NCI-H187 treated with DMSO at 0.1 percent for 48 hours (cell line): ENCODE measurements at places on chromosomes 3 and 15.

DNA sequence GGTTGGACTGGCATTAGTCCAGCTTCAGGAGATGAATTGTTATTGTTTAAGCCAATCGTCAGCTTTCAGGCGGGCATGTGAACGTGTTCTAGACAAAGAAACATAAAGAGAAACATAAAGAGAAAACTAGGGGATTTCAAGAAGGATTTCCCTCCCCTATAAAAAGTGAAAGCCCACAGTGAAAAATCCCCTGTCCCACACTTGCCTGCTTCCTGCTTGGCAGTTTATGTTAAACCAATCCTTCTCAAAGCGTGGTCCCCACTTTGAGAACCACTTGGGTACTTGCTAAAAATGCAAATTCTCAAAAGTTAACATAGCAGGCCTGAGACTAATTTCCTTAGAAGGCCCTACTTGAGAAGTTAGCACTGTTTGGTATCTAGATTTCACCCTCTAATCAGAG is 293.0 kb upstream of the SOX14 start:
- no peak for DNase-seq

DNA sequence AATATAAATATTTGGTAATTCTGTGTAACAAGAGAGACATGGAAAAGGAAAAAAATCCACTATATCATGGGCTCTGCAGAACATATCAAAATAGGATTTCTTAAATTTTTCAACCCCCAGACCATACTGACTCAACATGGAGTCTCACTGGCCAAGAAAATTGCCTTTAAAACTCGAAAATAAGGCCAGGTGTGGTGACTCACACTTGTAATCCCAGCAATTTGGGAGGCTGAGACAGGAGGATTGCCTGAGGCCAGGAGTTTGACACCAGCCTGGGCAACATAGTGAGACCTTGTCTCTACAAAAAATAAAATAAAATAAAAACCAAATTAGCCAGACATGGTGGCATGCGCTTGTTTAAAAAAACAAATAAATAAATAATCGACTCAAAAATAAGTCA is 294.4 kb upstream of the TPRG1 start:
- no peak for DNase-seq

- DNase-seq = no peak
Observed at GRCh38 chr3:67557848-67558355, 96.5 kb downstream of the SUCLG2 start.

GRCh38 chr3:128698211-128699047 is 27.6 kb upstream of the RAB7A start:
- DNase-seq = no peak

- no peak for DNase-seq
Observed at GRCh38 chr3:51938780-51939425, 2.8 kb downstream of the RRP9 start.

GRCh38 chr3:141465221-141465620 is 21.6 kb upstream of the RASA2 start:
- no peak for DNase-seq

DNA sequence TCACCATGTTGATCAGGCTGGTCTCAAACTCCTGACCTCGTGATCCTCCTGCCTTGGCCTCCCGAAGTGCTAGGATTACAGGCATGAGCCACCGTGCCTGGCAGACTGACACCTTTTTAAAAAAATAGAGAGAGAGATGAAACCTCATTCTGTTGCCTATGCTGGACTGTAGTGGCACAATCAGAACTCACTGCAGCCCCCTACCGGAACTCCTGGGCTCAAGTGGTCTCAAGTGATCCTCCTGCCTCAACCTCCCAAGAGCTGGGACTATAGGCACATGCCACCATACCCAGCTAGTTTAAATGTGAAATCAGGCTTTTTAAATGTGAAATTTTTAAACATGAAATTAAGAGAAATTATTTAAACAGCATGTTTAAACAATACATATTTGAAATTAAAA is 265.2 kb upstream of the UBE2E1 start:
- no peak for DNase-seq

- no peak for DNase-seq
Observed at GRCh38 chr3:119343719-119344118, 49.5 kb downstream of the ARHGAP31 start.

- no peak for DNase-seq
Observed at GRCh38 chr3:37086918-37087317, 87.5 kb downstream of the LRRFIP2 start.

GRCh38 chr3:86865506-86865905 is 125.4 kb downstream of the VGLL3 start:
- no peak for DNase-seq

GRCh38 chr15:57887825-57888224 is 177.7 kb downstream of the ALDH1A2 start:
- DNase-seq = no peak

DNA sequence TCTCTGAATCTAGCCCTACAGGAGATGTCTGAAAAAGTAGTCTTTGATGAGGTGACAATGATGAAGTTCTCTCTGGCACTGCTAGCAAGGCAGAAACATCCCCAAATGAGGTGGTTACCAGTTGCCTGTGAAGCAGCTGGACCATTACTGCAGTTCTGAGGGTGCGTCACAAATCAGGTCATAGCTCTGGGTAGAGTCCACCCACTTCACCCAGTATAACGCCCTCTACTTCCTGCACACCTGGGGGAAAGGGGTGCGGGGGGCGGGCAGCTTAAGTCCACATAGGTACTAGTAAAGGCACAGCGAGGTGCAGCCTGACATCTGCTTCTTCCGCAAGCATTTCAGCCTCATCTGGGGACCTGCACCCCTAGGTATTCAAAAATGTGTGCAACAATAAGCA is 13.4 kb upstream of the SATB1 start:
- no peak for DNase-seq

- DNase-seq = peak; percentile 19
Observed at GRCh38 chr15:101014921-101015841, 96.0 kb downstream of the LRRK1 start.

DNA sequence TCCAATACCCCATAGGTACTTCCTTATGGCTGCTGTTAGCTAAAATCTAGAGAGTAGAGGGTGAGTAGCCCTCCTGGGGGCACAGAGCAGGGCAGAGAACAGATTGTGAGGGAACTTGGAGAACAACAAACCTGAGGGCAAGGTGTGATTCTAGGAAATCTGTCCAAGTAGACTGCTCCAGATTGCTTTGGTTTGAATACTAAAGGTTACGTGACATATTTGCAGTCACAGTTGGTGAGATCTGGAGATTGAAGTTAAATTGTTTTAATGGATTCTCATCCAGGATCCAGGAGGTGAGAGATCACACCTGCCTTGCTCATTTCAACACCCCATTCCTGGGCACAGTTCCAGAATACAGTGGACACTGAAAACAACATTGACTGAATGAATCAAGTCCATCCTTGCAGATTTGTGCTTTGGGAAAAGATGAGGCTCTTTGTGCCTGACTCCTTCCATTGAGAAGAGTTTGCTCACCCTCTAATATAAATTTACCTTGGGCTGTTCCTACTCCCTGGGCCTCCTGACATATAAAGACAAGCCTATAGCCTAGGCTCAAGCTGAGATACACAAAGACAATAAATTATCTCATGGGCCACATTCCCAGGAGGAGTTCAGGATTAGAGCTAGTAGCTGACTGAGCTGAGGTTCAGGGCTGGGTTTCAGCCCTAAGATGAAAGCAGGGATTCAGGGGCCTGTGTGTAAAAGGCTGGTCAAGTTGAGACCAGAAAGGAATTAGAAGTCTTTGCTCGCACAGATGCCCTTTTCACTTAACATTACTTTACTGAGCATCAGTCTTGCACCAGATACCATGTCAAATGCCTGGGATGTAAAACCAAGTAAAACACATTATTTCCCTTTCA is 400.9 kb upstream of the MCTP2 start:
- DNase-seq = no peak

- no peak for DNase-seq
Observed at GRCh38 chr3:152348436-152349177, 79.9 kb downstream of the MBNL1 start.

- no peak for DNase-seq
Observed at GRCh38 chr3:11706604-11707003, 62.9 kb upstream of the VGLL4 start.

DNA sequence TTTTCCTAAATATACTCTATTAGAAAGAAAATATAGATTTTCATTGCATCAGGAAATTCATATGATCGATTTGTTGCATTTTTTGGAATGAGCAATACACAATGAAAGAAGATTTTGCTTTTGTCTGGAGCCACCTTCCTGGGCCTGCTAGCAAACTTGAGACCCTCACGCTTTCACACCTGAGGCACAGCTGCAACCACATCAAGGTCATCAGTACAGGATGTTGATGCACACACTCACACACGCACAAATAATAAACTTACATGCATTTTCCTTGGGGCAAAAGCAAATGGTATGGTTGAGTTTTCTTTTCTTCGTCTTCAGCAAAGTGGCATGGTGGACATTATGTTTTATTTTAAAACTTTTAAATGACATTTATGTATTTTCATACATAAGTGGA is 64.8 kb upstream of the SATB1 start:
- DNase-seq = no peak

DNA sequence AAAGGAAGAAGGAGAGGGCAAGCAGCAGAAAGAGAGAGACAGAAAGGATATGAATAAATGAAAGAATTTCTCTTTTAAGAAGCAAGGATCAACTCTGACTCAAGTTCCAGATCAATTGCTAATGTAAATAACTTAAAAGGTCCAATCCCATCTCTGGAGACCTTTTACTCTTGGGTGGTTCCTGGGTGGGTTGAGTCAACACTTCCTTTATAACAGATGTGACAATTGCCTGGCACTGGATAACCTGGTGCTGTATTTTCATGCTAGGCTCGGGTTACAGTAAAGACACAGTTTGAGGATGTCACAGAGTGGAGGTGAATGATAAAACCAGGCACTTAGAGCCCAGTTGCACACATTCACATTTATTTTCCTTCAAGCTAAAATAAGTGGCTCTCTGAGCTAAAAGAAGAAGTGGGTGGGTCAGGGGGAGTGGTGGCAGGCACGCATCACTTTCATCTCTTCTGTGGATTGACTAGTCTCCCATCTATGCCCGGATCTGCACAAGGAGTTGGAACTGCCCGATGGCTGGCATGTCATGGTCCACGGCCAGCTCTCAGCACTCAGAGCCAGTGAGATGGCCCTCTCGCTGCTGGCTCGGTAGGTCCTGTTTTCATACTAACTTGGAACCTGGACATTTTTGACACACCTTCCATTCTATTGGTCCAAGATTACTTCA is 465.8 kb downstream of the FOXP1 start:
- peak; percentile 53 for DNase-seq

GRCh38 chr3:68699541-68699940 is 232.8 kb downstream of the TAFA4 start:
- no peak for DNase-seq

DNA sequence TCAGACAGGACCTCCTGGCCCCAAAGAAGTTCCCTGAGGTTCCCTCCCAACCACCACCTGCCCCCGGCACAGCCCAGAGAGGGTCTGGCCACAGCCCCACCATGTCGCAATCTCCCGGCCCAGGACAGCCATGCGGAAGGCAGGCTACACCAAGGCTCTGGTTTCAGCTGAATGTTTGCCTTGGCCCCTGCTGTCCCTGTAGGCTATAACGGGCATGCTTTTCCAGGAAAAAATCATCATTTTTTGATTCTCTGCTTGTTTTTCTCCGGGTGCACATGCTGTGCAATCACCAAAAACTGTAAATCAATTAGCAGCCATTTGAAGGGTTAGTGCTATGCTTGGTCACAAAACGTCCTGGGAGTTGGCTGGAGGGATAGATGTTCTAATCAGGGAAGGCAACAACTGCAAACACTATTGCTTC is 142.7 kb upstream of the IGF1R start:
- no peak for DNase-seq

- DNase-seq = no peak
Observed at GRCh38 chr15:41836073-41836472, 2.6 kb upstream of the PLA2G4B start.

- no peak for DNase-seq
Observed at GRCh38 chr3:2268779-2269178, 170.1 kb downstream of the CNTN4 start.

DNA sequence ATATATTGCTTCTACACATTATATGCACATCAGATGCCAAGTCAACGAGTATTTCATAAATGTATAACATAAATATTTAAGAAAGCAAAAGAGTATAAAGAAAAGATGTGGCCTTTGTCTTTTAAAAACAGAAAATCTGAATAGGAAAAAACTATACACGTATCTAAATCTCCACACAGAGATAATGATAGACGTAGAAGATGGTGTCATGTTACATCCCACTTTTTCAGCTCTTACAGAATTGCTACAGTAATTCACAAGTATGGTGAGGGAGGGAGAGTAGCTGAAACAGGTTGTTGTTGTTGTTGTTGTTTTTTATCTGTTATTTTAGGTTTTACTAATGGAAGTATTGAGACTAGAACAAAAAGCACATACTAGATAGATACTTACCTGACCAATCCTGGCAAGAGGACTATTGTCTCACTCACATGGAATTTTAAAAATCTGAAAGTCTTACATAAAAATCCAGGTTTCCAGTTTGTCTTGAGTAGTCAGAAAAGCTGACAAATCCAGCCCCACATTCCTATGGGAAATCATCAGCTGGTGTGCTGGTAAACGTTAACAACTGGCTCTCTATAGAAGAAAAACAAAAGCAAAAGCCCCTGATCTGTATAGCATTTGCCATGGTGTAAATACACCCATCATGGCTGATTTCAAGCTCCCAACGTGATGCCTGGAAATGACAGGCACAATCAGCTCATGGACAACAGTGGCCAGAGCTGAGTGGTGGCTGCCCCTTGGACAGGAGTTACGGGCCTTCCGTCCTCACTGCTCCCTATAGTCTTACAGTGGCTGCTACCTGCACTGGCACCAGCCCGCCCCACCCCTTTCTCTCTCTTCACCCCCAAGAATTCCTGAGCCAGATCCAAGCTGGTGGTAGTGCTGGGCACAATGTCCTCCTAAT is 47.4 kb upstream of the VGLL4 start:
- DNase-seq = no peak

DNA sequence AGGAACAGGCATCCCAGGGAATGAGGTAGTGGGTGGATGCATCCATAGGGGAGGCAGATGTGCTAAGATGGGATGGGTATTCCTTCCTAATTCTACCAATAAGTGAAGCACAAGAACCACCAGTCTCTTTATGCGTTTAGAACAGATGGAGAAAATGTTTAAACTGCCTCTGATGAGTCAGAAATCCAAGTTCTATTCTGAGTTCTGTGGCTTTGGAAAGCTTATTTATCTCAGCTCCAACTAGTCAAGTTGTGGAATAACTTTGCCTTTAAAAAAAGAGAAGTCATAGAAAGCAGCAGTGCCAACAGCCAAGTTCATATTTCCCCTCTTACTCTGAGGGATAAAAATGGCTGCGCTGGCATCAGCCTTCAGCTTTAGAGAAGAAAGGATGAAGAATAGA is 761.7 kb downstream of the IGSF11 start:
- no peak for DNase-seq

DNA sequence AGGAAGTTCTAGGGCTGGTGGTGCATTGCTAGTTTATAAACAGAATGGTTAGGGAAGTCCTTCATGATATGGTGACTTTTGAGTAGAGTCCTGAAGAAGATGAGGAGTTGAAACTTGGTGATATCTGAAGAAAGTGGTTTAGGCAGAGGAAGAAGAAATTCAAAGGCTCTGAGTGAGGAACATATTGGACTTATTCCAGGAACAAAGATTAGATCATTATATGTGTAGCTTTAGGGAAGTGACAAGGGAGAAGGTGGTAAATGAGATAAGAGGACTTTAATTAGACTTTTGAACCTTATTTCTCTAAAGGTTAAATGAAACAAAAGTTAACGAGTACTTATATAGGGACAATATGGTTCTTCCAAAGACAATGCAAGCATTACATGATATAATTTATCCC is 286.7 kb downstream of the DOCK3 start:
- no peak for DNase-seq

GRCh38 chr3:188349351-188349901 is 195.5 kb downstream of the LPP start:
- DNase-seq = no peak

- no peak for DNase-seq
Observed at GRCh38 chr3:116018646-116019045, 395.3 kb downstream of the GAP43 start.
